Smooth muscle cell of the brain vasculature (primary cell): ENCODE measurements at places on chromosomes 16 and 17.

DNA sequence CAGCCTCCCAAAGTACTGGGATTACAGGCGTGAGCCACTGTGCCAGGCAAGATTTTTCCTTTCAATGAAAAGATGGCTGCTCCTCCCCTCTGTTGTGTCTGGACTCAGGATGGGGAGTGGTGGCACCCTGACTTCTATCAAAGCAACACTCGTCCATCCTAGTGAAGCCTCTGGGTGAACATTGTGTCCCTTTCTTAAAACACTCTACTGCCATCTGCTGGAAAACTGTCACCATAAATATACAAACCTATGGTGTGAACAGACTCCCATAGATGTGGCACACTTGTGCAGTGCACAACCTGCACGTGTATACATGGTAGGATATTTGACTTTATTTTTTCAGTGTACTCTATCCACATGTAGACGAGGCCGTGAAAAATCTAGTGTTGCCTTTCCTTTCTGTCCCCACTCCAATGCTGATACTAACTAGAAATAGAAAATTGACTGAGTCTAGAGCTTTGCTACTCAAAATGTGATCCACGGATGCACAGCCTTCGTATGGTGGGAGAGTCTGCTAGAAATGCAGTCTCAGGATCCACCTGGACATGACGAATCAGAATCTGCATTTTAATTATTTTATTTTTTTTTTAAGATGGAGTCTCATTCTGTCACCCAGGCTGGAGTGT, 55.9 kb upstream of the PLCG2 start:
- no peak for DNase-seq

DNA sequence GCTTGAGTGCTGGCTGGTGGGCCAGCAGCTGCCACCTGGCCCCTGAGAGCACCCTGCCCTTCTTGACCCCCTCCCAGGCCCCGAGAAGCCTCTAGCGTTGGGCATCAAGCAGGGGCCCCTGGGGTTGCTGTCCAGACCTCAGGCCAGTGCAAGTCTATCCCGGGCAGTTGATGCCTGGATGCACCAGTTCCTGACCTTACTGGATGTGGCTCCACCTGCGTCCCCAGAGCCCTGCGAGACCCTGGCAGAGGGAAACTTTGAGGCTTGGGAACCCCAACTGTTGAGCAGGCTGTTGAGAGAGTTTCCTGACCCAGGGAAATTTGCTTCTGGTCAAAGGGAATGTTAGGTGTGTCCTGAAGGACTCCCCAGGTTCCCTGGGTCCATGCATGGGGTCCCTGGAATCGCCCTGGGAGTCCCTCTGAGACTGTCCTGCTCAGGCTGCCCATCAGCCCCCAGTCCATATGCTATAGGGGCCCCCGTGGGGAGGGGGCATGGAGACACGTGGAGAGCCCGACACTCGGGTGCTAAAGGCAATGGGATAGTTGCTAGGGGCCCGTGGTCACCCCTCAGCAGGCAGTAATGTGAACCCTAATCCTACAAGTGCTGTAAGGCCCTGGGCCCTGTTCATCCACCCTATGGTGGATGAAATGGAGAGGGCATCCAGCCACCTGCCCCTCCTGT, 46.4 kb downstream of the RAB11FIP4 start:
- no peak for DNase-seq

GRCh38 chr17:46773221-46773605, 45.3 kb downstream of the WNT3 start:
- DNase-seq = no peak

GRCh38 chr16:27547134-27547533, 2.6 kb downstream of the GTF3C1 start:
- DNase-seq = no peak

DNA sequence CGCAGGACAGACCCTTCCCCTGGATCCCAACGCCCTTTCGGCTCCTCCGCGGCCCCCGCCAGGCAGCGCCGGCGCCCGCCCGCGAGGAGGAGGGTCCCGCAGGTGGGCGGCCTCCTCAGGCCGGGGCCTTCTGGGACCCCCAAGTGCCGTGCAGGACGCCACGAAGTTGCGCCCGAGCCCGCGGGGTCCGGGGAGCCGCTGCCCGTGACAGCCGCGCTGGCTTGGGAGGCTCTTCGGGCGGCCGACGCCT, 504 bp downstream of the ERN1 start:
- no peak for DNase-seq

GRCh38 chr16:49466529-49466831, 92.9 kb downstream of the C16orf78 start:
- DNase-seq = no peak

DNA sequence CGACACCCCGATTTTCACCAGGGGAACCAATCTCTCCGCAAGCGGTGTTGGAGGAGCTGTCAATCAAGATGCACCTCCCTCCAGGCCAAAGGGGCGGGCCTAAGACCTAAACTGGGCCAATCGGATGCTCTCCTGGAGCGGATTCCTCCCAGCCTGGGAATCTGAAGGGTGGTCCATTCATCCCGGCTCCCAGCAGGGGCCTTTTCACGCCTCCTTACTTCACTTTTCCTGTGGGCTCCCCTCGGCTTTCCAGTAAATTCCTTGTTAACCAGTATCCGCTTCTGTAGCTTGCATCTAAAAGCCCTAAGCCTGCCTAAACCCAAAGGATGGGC, 17.1 kb downstream of the C16orf74 start:
- DNase-seq = no peak

DNA sequence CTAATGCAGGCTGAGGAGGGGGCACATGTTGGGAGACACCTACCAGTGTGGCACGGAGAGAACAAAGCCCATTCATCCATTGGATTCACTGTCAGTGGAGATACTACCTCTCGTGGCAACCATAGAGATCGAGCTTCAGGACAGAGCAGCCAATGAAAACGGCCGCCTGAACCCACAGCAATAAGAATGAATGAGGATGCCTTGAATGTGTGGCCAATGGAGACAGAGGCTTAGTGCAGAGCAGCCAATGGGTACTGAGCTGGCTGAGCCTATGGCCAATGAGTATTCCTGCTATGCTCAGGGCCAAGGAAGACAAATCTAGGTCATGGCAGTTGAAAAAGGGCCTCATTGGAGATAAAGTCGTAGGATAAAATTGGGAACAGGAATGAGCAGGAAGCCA, 10.9 kb downstream of the ARHGEF15 start:
- DNase-seq = no peak

DNA sequence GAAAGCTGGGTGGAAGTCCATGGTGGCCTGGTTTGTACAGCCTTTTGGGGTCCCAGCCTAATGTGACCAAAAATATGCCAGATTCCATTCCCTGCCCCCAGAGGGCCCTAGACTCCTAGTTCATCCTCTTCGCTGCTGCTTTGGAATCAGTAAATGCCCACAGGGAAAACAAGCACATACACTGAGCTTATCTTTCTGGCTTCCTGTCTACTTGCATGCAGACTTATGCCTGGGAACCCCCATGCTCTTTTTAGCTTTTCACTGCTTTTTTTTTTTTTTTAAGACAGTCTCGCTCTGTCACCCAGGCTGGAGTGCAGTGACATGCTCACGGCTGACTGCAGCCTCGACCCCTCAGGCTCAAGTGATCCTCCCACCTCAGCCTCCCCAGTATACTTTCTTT, 6.2 kb upstream of the CD300LG start:
- DNase-seq = no peak

GRCh38 chr16:27258241-27258734, 10.3 kb downstream of the NSMCE1 start:
- DNase-seq = no peak

- DNase-seq = no peak
These were observed 1.7 kb downstream of the PIK3R6 start for GRCh38 chr17:8865811-8866210.

DNA sequence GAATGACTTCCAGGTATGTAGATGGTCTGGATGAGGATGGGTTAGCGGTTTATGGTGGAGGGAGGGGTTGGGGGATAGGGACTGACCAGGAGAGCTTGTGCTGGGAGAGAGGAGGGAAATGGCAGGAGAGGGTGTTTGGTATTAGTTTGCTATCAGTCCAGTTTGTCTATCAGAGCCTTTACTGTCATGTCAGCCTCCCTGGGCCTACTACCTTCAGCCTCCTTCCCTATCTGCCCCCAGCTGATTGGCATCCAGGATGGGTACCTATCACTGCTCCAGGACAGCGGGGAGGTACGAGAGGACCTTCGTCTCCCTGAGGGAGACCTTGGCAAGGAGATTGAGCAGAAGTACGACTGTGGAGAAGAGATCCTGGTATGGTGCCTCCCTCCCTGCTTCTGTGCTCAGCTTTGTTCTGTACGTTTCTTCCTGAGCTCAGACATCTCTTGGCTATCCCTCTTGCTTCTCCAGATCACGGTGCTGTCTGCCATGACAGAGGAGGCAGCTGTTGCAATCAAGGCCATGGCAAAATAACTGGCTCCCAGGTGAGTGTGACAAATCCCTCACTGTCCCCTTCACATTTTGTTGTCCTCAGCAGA, 3.8 kb downstream of the EIF5A start:
- no peak for DNase-seq

GRCh38 chr16:19926449-19927390, 42.1 kb upstream of the GPRC5B start:
- DNase-seq = no peak

DNA sequence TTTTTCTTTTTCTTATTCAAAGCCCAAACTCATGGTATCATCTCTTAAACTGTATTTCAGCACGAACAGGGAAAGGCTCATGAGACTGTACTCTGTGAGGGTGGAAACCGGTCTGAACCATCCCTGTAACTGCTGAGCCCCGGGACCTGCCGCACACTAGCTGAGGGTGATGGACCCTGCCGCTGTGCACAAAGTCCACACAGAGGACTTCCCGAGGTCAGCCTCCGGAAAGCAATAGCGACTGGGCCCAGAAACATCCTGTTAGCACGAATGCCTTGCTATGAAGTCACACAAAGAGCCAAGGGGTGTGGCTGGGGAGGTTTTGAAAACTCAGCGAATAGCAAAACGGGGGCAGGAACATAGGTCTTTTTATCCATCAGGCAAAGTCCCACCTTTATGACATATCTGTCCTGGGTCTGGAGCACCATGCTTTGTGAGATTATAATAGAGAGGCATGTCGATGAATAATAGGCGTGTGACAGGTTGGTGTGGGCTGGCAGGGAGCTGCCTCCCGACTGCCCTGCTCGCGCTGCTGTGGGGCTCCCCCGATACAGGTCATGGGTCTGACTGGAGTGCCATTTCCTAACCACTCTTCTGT, 33.4 kb downstream of the CDK5R1 start:
- DNase-seq = no peak

DNA sequence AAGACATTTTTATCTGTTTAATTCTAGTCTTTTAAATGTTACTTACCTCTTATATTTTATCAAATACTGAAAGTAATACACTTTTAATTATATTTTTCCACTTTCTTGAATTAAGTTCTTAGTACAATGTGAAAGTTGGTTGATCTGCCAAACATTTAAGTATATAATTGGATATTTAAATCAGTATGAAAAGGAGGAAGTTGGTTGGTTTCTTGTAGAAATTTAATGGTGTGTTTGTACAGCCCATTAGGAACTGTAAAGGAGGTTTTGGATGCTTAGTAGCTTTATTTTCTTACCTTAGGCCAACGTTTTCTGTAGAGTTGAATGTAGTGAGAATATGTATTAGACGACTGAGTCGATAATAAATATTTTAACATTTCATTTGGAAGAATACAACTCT, 5.4 kb downstream of the NFATC3 start:
- no peak for DNase-seq

GRCh38 chr16:67645397-67646121, 615 bp downstream of the CARMIL2 start:
- no peak for DNase-seq

- no peak for DNase-seq
These were observed 684 bp downstream of the SLX4 start for GRCh38 chr16:3610698-3611145.

- DNase-seq = no peak
These were observed 62.8 kb upstream of the LGALS9 start for GRCh38 chr17:27568216-27568615.

GRCh38 chr17:66753126-66753920, 81.6 kb upstream of the CACNG5 start:
- DNase-seq = no peak

DNA sequence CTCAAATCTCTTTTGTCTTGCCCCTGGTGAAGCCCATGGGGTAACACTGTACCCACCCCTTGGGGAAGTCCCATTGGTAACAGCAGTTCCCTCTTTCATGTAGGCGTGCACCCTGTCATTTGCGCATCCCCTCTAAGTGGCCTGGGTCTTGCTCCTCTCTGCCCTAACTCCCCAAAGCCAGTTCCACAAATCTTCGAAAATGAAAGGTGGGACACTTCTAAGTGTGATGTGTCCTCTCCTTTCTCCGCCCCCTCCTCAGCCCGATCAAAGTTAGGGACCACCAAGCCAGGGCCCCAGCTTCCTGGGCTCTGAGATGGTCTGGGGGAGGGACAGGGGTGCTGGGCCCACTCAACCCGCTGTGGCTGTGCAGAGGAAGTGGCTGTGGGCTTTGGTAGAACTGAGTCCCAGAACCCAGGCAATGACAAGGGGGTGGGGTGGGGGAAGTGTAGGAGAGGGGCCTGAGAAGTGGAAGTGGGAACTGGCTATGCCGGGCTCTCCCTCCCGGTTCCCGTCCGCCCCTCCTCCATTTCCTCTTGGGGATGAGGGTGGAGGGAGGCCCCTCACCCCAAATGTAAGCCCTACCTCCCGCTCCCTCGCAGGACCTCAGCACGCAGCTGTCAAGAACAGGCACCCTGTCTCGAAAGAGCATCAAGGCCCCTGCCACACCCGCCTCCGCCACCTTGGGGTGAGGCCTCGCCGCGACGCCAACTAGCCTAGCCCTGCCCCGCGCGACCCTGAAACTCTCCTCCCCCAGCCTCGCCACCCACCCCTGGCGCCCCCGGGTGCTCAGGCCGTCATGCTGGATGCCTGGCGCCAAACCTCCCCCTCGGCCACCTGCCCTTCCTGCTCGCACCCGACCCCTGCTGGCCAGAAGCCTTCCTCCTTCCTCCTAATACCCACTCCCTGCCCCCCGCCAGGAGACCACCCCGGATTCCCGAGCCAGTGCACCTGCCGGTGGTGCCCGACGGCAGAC, 8.7 kb downstream of the ABI3 start:
- no peak for DNase-seq

DNA sequence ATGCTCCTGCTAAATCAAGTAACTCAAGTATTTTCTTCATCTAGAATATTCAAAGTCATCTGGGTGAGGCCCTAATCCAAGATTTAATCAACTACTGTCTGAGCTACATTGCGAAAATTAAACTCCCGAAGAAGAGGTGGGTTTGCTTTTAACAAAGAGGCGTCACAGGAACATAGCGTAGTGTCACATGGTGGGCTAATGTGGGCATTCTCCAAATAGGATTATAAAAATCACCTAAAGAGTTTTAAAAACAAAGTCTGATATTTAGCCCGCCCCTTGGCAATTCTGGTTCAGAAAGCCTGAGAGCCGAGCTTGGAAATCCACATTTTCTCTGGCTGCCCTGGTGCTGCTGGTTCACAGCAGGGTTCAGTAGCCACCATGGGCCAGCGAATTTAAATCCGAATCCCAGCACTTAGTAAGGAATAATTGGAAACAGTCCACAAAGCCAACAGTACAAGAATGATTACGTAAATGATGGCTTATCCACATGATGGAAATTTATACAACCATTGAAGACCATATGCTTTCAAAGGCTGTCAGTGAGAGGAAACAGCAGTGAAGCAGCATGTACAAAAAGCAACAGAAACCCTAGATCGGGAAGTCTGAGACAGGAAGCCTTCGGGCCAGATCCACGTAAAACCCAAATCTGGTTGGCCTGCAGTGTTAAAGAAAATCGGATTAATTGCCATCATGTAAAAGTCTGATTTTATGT, 8.8 kb downstream of the PMM2 start:
- no peak for DNase-seq

GRCh38 chr17:37458805-37459204, 30.9 kb upstream of the DUSP14 start:
- no peak for DNase-seq

- no peak for DNase-seq
These were observed 818 bp upstream of the CNEP1R1 start for GRCh38 chr16:50024207-50024606.
